CD4-positive, alpha-beta T cell treated with Interleukin-6 for 4 hours (primary cell): ENCODE measurements at places on chromosomes 3 and 15.

DNA sequence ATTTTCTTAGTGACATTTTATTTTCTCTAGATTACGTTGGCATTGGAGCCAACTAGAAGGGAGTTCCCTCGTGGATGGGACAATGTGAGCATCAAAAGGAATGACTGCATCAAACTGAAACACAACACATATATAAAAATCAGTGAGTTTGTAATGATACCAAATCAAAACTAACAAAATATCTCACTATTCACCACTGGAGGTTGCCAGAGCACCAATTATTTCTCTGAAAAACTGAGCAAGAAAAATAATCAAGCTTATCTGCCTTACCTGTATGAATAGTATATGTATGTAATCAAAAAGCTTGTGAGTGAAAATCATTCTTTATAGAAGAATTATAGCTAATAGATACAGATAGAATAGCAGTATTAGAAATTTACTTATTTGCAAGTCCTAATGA lies 46.8 kb upstream of the OTOL1 start:
- DNase-seq, result no peak

- DNase-seq, result peak; percentile 22
Measured at GRCh38 chr15:56537881-56538280, 72.9 kb upstream of the MNS1 start.

GRCh38 chr3:177820683-177821316 lies 623.5 kb upstream of the TBL1XR1 start:
- no peak for DNase-seq

DNA sequence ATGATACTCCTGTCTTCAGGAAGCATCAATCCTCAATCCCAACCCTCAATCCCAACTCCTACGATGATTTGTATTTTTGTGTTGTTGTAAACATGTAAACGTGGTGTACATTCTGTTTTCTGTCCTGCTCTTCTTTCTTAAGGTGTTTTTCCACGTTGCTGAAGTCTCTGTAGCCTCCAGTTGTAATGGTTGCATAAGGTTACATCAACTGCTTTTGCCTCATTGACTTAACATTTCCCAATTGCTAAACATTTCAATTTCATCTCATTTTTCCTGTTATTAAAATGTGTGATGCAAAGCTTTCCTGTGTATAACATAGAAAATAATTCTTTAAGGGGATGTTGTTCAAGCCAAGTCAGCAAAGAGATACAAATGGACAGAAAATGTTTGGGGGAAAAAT lies 33.4 kb downstream of the HRH1 start:
- DNase-seq, result no peak

DNA sequence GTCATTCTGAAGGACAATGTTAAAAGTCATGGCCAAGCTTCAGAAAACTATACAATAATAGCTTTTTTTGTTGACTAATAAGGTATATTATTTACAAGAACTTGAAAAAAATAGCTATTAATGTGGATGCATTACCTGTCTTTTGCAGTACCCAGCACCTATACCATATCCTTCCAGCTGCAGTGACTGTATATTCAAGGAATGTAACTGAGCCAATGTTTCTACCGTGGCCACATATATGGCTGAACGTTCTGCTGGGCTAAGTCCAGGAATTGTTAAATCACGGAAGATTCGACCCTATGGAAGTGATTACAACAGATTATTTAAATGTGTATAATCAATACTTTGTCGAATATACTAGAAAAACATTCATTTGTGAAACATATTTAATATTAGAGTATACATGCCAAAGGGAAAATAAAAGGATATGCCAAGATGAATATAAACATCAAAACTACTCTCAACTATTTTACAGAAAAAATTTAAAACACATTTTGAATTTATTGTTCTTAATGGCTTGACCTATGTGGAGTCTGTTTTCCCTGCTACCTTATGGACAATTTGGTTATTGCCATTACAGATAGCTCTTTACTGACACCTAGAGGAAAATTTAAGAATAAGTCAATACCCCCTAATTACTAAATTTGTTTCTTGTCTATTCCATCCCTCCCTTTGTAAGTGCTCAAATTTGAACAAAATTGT lies 17.6 kb downstream of the ACAD11 start:
- DNase-seq, result no peak

DNA sequence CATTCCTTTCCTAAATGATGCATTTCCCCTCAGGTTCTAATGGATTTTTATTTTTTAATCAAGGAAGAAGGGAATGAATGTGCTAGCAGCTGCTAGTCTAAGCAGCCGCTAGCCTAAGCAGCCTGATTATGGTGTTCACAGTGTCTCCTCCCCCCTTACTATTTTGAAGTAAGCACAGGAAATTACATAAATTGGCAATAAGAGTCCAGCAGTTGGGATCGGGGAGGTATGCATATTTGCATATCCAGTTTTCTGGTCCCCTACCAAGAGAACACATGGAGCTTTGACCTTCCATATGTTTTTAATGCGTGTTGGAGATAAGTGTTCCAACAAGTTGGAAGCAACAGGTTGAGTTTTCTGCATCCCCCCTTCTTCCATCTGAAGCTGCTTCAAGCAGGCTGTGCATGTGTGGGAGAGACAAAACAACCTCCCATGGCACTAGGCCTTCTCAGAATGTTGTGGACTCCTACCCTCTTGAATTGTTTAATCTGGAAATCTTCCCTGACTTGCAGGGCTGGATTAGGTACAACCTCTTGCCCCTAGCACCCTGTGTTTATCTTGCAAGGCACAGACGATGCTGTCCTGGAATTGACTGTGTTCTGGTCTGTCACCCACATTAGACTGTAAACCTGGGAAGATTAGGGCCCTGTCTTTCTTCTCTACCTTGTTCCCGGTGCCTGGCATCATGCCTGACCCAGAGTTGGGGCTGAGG lies 124.8 kb upstream of the LRIG1 start:
- no peak for DNase-seq

- DNase-seq, result no peak
Measured at GRCh38 chr15:85955501-85956391, 123.9 kb upstream of the AGBL1 start.

DNA sequence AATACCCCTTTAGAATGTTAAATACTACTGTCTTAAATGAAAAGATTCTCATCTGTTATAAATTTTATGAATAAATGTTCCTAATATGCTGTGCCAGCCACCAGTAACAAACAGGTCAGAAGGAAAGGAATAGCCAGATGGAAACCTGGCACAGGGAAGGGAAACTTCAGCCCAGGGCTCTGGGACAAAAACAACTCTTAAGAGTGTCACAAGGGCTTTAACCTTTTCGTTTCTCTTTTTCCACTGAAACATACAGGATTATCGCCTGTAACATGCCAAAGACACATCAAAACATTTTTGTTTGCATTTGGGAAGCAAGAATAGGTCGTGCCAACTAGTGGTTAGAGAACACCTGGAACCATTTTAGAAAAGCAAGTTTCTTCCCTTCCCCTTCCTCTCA lies 109.0 kb upstream of the NEDD4 start:
- DNase-seq, result no peak

DNA sequence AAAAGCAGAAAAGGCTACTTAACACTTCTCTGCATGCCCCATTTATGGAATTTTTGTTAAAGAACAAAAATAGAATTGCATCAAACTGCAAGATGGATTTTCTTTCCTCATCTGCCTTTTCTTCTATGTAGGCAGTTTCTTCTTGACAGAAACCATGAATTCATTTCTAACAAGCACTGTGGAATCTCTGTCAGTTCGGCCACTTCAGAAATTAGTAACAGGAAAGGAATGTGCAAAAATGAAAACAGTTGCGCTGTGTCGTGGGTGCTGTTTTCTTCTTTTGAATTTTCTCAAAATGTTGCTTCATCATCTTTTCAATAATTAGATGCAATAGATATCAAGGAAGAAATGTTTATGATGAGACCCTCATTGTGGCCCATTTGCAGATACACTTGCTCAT lies 151.6 kb downstream of the FOXB1 start:
- no peak for DNase-seq

DNA sequence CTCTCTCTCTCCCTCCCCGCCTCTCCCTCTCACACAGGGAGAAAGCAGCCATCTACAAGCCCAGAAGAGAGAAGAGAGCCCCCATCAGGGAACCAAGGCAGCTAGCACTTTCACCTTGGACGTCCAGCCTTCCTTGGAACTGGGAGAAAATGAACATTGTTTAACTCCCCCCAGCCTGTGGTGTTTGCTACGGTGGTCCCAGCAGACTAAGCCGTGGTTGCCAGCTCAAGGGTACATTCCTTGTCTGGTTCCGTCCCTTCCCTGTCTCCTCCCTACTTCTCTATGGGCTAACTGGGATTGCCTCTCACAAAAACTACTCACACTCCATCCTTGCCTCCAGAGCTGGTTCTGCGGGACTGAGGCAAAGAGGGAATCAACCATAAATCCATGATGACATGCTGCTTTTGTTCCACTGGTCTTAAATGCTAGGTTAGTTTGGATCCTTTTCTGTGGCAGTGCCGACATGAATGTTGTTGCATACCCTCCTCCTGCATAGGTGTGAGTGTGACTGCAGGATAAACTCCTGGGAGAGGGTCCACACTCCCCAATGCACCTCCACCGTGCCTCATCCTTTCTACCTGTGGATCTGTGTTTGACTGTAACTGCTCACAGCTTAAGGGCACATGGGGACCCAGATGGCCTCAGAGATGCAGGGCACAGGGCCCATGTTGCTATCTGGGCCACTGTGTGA lies 12.0 kb downstream of the C3orf22 start:
- DNase-seq, result no peak

- no peak for DNase-seq
Measured at GRCh38 chr3:12188328-12188648, 29.6 kb upstream of the TIMP4 start.

GRCh38 chr15:74812533-74812932 lies at the start of gene LMAN1L:
Gene LMAN1L, plus strand, starts transcription at chr15:74812835. Its CDS starts 20 bp downstream, at chr15:74812855.
- DNase-seq, result no peak

- DNase-seq, result no peak
Measured at GRCh38 chr3:102235679-102236078, 199.1 kb upstream of the ZPLD1 start.

- DNase-seq, result no peak
Measured at GRCh38 chr3:5294356-5294755, 106.8 kb downstream of the EDEM1 start.

DNA sequence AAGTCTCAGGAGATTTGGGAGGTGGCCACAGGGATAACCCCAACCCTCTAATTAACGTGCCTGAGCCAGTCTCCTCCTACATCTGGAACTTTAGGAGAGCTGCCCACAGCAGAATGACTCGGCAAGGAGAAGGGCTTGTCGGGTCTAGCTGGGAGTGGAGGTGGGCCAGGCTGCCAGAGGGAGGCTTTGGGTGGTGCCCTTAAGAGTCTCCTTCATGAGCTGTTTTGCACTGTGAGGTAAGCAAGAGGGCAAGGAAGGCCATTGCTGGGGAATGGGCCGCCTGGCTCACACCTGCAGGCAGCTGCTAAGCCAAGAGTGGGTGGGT lies 3.6 kb upstream of the TNK2 start:
- no peak for DNase-seq

GRCh38 chr3:25273582-25274171 lies 154.4 kb upstream of the RARB start:
- no peak for DNase-seq

DNA sequence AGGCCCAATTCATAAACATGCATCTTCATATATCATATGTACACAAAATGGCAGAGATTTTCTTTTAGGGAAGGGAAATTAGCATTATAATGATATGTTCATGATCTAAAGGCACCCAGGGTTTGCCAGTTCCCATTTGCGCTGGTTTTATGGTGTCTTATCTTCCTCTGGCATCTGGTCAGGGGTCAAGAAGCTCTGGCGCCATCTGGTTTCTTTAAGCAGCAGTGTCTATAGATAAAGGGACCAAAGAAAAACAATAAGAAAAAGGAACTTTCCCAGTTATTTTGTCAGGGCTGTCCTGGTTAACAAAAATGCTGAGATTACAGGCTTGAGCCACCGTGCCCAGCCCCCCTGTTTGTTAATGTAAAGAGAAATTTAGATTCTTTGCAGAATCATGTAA lies 3.3 kb upstream of the DCP1A start:
- DNase-seq, result no peak

- no peak for DNase-seq
Measured at GRCh38 chr15:71044006-71044405, 71.3 kb upstream of the THSD4 start.

GRCh38 chr15:66764072-66764786 lies 62.2 kb downstream of the SMAD6 start:
- no peak for DNase-seq

- no peak for DNase-seq
Measured at GRCh38 chr15:33735143-33735542, 233.2 kb upstream of the CHRM5 start.

GRCh38 chr3:54123003-54123775 lies 837 bp downstream of the CACNA2D3 start:
- DNase-seq, result no peak

DNA sequence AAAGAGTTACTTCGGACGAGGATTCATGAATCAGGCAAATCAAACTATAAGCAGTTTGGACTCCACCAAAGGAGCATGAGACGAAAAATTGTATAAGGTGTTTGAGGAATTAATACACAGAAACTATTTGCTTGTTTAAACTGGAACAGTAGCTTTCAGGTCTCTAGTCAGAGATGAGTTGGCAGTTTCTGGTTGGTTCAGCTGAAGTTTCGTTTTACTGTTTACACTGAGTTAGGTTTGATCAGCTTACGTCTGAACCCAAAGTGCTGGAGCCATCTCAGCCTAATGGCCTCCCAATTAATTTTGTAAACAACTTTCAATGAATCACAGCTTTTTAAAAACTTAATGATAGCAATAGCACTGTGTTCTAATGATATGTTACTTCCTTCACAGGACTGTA lies 703.7 kb downstream of the NLGN1 start:
- no peak for DNase-seq

- DNase-seq, result no peak
Measured at GRCh38 chr15:85583442-85583841, 203.0 kb downstream of the AKAP13 start.

DNA sequence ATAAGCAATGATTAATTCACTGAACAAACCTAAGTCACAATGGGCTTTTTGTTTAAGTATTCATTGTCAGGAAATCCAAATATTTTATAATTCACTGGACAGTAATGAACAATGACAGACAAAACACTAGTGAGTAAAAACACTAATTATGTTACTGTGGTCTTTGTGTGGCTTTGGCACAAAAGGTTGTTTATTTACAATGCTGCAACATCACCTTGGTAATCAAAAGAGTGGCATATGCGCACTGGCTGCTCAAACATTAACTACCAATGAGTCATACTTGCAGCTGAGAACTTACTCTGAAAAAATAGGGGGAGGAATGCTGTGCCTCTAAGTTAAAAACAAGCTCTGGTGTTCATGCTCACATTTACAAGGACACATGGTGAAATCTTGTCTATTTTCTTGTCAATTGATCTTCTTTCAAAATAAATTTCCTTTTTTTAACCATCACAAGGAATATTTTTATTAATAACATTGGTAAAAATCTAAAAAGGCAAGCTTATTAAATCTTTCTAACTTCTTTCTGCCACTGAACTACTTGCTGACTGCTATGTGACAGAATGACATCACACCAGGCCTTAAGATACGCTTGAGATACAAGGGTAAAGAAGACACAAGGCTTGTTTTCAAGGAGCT lies 85.2 kb upstream of the PPIB start:
- peak; percentile 17 for DNase-seq

DNA sequence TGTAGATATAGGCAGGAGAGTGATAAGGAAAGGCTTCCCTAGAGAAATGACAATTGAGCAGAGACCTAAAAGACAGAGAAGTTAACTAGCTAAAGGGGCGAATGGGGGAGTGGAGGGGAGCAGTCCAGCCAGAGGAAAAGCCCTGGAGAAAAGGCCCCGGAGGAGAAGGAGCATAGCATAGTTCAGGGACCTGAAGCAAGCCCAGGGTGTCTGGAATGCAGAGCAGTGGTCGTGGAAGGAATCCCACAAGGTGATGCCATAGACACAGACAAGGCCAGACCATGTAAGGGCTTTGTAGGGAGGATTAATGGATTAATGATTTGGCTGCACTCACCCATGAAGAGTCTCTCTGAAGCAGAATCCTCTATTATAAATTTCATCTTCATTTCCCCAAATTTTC lies 45.8 kb upstream of the LRRN1 start:
- no peak for DNase-seq
